Right hindlimb (tissue), 1 donor: ENCODE measurements at places on chromosomes 1 and 21.

DNA sequence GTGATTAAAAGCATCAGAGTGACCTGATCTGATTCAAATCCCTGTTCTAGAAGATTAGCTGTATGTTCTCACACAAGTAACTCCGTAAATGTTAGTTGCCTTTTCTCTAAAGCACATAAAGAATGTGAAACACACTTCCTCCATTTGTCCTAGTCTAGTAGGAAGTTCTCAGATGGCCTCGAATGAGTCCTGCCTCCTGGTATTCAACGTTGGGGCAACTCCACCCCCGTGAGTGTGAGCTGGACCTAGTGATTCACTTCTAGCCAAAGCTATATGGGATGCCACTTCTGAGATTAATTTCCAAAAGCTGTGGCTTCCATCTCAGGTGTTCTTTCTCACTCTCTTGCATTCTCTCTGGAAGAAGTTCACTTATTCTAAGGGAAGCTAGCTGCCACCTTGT lies 267.6 kb downstream of the GPATCH2 start:
- no peak for DNase-seq

DNA sequence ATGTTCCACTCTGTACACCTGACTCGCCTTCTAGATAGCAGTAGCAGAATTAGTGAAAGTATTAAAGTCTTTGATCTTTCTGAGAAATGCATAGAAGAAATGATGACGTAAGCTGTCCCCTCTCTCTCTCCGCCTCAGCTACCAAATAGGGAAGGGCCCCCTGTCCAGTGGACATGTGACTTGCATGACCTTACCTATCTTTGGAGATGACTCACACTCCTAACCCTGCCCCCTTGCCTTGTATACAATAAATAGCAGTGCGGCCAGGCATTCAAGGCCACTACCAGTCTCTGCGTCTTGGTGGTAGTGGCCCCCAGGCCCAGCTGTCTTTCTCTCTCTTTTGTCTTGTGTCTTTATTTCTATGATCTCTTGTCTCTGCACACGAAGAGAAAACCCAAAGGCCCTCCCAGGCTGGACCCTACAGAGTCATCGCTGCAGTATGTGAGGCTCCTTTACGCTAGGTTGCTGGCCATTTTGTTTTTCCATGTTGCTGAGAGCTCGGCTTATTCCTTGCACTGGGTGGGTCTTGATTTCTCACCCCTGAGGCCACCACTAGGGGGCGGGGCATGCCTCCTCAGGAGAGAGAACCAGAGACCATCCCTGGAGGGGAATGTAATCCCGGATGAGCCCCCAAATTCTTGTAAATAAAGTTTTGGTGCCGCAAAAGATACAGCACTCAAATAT lies 16.0 kb upstream of the ZBTB8B start:
- no peak for DNase-seq

- DNase-seq, result no peak
These were observed 96.9 kb downstream of the LPAR3 start for GRCh38 chr1:84795966-84796600.

DNA sequence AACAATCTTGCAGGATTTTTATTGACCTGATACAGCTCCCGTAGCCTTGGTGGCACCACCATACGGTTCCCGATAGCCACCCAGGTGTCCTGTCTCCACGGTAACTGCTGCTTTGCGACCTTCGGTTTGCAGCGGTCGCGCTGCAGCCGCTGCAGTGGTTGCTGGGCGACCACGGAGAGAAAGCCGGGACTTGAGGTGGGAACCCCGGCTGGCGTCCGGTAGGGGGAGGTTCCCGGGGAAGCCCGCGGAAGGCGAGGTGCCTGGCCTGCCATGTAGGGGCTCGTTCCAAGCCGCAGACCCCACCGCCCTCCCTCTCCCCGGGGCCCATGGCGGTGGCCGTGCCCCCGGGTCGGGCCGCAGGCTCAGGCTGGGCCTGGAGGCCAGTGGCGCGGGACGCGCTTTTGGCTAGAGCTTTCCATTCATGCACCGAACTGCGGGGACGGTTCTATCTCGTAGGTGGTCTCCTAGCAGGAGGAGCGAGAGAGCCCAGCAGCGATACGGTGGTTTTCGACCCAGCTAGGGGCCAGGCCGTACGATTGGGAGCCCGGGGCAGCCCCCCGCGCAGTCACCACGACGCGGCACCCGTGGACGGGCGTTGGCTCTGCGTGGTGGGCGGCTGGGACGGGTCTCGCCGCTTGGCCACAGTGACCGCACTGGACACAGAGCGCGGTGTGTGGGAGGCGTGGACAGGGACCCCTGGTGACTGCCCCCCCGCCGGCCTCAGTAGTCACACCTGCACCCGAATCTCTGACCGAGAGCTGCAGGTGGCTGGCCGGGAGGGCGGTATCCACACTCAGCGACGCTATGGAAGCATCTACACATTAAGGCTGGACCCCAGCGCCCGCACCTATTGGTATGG lies at the start of gene KLHDC9:
TSS of gene KLHDC9 (plus strand) at position 152 of the 859 bp plus-strand sequence. CDS start at position 327, 175 bp downstream.
- DNase-seq, result peak; percentile 81

GRCh38 chr1:65890201-65890843 lies 97.6 kb downstream of the PDE4B start:
- no peak for DNase-seq

- no peak for DNase-seq
These were observed 87.6 kb downstream of the DRAM2 start for GRCh38 chr1:111052246-111052645.

- DNase-seq, result no peak
These were observed 31.2 kb downstream of the IFNAR1 start for GRCh38 chr21:33355996-33356395.

- DNase-seq, result no peak
These were observed 116.4 kb downstream of the OLFML2B start for GRCh38 chr1:161907265-161907664.

GRCh38 chr1:181251001-181251712 lies 162.7 kb downstream of the IER5 start:
- no peak for DNase-seq

GRCh38 chr1:2115702-2116341 lies 65.6 kb downstream of the PRKCZ start:
- DNase-seq, result peak; percentile 23

DNA sequence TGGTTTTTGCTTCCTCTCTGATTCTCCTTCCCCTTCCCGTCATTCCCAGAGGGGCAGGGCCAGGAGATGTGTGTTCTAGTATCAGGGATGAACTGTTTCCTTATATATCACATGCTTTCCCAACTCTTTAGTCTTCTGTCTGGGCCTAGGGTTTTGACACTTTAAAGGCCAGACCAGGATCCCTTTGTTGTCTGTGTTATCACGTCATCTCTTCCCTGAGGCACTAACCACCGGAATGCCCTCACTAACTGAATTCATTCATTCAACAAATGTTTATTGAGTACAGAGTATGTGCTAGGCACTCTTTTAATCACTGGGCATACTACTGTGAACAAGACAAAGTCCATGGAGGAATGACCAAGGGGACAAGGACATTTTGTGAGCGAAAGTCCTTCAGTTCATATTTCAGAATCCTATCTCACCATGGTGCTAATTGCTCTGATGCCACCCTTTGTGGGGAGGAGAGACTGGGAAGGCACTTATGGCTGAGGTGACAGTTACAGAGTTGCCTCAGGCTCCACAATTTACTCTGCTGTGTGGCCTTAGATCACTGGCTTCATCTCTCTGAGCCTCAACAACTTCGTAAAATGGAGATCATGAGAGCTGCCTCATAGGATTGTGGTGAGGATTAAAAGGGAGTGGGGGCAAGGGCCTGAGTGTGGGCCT lies 12.0 kb upstream of the ZNF362 start:
- DNase-seq, result no peak

DNA sequence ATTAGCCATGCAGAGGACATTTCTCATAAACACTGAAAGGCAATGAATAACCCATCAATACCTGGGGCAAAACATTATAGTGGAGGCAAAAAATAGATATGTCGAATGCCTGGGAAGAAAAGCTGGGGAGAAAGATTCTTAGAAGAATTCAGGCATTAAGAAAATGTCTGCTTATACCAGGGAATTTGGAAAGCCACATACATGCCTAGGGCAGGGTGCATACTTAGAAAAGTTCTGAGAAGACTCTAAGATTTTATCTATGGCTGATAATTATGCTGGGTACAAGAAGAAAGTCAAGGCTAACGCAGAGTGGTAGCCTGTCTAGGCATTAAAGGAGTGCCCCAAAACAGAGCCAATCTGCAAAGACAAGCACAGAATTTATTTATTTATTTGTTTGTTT lies 18.4 kb downstream of the SLAMF6 start:
- no peak for DNase-seq

DNA sequence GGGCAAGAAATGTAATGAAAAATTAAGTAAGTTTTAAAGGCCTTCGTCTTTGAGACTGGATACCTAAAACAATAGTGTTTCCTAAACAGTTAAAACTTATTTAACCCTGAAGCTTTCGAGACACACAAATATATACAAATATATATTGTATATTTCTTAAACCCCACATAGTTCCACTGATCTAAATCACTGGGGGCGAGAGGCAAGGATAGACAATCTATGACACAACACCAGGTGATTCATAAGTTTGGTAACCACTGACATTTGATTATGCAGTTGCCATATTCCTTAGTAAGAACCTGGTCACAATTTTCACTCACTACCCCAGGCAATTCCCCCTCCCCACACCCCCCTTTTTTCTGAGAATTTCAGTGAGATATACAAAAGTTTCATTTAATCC lies 55.3 kb upstream of the BOLA1 start:
- no peak for DNase-seq

DNA sequence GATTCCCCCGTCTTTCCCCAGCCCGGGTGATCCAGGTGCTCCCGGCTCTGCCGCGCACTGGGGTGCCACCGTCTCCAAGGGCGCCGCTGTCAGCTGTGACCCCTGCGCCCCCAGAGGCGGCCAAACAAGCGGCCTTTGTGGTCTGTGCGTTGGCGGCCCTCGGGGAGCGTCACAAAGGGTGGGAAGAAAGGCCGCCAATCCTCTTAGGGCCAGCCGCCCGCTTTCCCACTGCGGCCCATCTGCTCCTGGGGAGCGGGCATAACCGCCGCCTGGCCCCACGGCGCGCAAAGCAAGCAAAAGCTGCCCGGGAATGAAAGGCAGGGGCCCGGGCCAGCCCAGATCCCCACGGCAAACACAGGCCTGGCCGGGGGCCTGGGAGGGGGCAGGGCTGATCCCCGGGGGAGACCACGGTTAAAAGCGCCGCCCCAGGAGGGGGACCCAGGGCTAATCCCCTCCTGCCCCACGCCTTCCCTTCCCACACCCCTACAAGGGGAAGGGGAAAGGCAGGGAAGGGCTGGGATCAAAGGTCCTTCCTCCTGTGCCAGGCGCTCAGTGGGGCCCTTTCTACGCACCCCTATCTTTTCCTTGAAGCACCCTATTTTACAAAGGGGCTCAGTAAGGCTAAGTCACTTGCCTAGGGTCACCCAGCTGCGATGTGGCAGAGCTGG lies 24.0 kb downstream of the C1QB start:
- no peak for DNase-seq

- DNase-seq, result no peak
These were observed 282 bp downstream of the RSPH1 start for GRCh38 chr21:42495765-42496119.

- DNase-seq, result no peak
These were observed 477.1 kb upstream of the NR5A2 start for GRCh38 chr1:199550199-199551065.
